ENCODE measurements at places on chromosomes 1 and 21.

DNA sequence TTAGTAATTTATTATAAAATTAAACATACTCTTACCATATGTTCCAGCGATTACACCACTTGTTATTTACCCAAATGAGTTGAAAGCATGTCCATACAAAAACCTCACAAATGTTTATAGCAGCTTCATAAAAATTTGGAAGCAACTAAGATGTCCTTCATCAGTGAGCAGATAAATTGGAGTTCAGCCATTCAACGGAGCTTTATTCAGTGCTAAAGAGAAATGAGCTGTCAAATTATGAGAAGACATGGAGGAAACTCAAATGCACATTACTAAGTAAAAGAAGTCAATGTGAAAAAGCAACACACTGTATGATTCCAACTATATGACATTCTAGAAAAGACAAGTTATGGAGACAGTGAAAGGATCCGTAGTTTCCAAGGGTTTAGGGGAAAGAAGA is 606.7 kb upstream of the TMPRSS15 start:
- DNase-seq = no peak

GRCh38 chr21:38945545-38946245 is 140.0 kb downstream of the ETS2 start:
- no peak for DNase-seq

GRCh38 chr1:176164014-176164678 is 42.9 kb downstream of the COP1 start:
- DNase-seq = no peak

DNA sequence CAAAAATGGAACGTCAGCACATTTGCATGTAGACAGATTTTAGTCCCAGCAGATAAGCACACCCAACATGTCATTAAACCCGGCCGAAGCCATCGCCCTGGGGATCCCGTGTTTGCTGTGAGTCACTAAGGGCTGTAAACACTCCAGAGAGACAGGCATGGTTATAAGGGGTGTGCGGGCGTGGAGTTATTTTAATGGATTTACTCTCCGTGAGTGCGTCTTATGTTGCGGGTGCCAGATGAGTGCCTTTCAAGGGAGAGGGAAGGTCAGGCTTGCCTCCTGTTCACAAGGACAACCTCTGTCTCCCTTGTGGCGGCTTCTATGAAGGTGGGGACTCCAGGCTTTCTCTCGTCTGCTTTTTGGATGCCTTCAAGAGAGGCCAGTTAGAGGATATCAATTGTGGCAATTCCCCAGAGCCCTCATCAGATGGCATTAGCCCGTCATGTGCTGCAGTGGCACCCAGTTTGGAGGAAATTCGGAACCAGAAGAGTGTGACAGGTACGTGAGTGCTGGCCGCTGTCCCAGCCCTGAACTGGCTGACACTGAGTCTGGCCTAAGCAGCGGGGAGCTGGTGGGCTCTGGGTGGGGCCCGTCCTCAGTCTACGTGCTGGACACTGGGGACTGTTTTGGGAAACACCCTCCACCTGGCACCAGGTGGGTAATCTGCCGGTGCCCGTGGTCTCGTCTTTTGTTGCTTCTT is 223.8 kb upstream of the TMEM51 start:
- no peak for DNase-seq

- DNase-seq = no peak
Measured at GRCh38 chr1:93961906-93962305, 52.7 kb upstream of the GCLM start.

- no peak for DNase-seq
Measured at GRCh38 chr1:185871627-185872150, 137.5 kb downstream of the HMCN1 start.

- DNase-seq = no peak
Measured at GRCh38 chr1:1602968-1603506, 3.1 kb upstream of the FNDC10 start.

GRCh38 chr21:46017695-46018094 is 36.1 kb downstream of the COL6A1 start:
- no peak for DNase-seq

GRCh38 chr1:160400223-160400645 is at the start of gene VANGL2:
VANGL2 (plus strand) TSS chr1:160400564; CDS start chr1:160415838, 15,274 bp downstream.
- no peak for DNase-seq

- DNase-seq = no peak
Measured at GRCh38 chr1:215529111-215529510, 38.0 kb upstream of the KCTD3 start.

GRCh38 chr1:74412244-74412643 is 100.2 kb downstream of the LRRC53 start:
- DNase-seq = no peak

- no peak for DNase-seq
Measured at GRCh38 chr21:35438643-35439404, 389.7 kb upstream of the RUNX1 start.

DNA sequence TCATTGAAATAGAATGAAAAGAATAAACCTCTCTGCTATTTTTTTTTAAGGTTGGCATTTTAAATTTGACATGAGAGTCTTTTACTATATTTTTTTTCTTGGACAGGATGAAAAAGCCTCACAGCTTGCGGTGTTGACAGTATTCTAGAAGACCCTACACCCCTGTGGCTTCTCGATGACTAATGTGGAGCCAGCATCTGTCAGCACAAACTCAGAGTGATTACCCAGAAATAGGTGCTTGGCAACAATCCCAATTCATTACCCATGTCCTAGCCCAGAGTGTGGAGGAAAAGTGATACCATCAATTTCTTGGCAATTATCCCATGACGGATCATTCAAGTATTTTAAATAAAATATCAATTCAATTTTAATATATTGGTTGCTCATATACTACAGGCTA is 186.8 kb upstream of the MAP1LC3C start:
- no peak for DNase-seq

GRCh38 chr1:216847397-216848036 is 124.3 kb upstream of the ESRRG start:
- DNase-seq = no peak

GRCh38 chr1:62070384-62071011 is 124.2 kb upstream of the L1TD1 start:
- peak; percentile 6 for DNase-seq

GRCh38 chr1:10101929-10102328 is 69.2 kb downstream of the UBE4B start:
- no peak for DNase-seq

DNA sequence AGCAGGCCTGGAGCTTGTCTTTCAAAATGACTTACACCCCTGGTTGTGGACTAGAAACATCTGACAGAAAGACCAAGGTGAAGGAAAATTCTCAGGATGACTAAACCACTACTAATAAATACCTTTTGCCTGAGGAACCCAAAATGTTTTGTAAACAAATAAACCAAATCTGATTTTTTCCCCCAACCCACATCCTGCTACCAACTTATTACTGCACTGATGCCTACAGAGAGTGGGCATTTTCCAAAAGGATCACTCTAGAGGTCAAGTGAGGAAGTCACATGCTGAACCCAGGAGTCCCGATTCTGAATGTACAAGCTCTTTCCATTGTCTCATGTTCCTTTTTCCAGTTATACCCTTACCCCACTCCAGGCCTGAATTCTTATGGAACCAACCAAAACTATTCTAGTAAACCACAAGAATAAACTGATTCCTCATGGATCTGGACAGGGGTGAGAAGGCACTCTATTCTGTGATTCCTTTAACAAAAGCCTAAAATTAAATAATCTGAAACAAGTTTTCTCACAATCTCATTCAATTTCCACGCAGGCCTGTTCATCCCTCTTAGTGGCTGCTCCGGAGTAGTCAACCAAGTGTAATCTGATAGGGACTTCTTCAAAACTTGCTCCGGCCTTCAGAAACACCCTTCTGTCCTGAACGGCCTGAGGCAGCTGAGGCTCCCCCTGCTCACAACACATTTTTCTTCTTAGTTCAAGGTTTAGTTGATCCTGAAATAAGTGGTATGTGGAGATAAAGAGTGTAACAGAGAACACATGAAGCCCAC is 1.4 kb downstream of the PI4KB start:
- DNase-seq = no peak

DNA sequence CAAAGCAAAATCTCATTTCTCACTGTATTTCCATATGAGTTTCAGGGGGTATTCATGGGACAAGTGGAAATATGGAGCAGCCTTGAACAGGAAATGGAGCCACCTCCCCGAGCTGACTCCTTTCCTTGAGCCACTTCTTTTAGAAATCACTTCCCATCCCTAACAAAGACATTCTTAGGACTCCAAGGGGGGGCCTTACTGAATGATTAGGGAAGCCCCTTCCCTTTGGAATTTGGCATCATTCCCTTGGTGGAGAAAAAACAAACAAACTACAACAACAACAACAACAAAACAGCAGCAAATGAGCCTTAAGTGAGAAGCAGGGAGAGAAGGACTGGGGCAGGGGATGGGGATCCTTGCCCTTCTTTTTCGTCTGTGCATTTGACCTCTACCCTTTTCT is 278.3 kb downstream of the ZNF648 start:
- no peak for DNase-seq

DNA sequence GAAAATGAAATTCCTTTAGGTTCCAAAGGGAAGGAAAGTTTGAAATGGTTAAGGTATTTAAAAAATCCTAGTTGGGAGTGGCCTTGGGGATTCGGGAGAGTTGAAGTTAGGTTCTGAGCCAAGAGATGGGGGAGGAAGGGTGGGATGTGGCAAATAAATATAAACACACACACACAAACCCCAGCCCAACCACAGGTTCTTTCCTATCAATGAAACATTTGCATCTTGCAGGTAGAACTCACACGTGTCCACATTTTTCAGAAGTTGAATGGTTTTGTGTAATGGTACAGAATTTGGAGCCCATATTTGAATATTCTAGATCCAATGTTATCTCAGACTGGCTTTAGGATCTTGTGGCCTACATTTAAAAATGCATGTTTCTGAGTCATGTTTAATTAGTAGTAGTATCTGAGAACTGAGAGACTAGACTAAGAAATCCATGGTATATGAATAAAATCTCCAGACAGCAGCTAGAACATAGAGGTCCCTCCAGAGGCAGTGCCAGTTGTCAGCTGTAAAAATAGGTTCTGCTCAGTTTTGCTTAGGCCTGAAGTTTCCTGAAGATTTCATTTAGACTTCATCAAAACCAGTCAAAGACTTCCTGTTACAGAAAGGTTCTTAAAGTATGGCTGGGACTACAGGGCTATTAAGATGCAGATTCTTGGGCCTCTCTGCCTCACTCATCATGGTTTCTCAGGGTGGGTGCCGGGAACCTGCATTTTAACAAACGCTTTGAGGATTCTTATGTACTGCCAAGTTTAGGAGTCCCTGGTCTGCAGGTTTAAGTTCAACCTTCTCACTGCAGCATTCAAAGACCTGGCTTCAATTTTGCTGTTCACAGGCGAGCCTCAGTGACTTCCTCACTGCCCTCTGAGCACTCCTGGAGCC is 21.3 kb downstream of the RUNX1 start:
- no peak for DNase-seq

GRCh38 chr1:65719391-65719790 is 73.3 kb upstream of the PDE4B start:
- DNase-seq = no peak

DNA sequence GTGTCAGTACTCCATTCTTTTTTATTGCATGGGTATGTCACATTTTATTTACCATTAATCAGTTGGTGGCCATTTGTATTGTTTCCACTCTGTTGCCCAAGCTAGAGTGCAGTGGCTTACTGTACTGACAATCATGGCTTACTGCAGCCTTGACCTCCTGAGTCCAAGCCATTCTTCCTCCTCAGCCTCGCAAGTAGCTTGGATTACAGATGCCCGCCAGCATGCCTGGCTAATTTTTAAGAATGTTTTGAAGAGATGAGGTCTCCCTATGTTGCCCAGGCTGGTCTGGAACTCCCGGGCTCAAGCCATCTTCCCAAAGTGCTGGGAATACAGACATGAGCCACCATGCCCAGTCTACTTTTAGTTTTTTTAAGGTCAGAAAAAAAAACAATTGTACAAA is 813 bp upstream of the SFT2D2 start:
- no peak for DNase-seq

DNA sequence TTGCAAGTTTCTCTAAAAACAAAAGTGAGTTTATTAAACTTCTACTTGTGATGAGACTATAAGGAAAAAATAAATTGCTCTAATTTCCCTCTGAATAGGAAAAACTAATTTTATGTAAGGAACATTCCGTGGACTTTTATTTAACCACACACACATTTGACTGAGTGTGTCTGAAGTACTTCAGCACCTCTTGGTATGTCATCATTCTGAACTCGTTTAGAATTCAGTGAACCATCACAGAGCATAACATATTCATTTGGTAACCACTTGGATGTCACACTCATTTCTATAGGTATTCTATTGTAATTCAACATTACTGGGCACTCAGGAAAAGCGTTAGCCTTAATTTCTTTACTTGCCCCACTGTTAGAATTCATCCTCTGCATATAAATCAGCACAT is 79.1 kb downstream of the RGS21 start:
- no peak for DNase-seq

DNA sequence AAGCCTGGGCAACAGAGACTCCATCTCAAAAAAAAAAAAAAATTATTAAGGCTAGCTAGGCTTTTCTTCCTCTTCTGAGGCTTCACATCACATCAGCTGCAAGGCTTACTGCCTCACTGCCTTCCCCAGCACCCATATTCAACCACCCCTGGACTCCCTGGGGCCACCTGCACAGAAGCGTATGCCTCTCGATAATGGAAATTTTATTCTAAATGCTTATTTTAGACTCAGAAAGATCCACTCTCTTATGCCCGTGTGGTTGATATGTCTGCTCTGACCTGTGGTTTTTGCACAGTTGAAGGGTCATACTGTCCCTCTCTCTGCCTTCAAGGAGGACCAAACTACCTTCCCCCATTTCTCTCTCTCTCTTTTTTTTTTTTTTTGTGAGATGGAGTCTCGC is 1.5 kb upstream of the FCRLA start:
- no peak for DNase-seq

- no peak for DNase-seq
Measured at GRCh38 chr1:217088011-217088410, 364.8 kb upstream of the ESRRG start.

- no peak for DNase-seq
Measured at GRCh38 chr1:53410701-53411100, 48.5 kb upstream of the DMRTB1 start.

All from stromal cell of bone marrow (primary cell).